ENCODE measurements at places on chromosomes 3 and 15.

- no peak for DNase-seq
Observed at GRCh38 chr3:62990704-62991413, 115.6 kb upstream of the CADPS start.

DNA sequence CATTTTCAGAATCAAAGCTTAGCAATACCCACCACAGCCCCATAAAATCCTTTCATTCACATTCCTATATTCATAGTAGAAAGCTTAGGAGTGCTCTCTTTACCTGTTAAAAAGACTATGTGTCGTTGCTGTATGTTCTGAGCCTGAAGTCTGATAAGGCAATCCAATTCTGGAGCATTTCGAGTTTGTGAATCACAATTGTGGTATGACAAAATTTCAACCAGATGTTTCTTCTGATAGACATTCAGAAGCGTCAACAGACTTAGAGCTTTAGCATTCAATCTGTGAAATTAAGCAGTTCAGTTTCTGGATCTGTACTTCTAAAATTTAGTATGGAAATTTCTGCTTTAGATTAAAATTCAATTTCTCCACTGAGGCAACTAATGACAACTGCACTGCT, 58.3 kb downstream of the TASOR start:
- DNase-seq, result peak; percentile 65

DNA sequence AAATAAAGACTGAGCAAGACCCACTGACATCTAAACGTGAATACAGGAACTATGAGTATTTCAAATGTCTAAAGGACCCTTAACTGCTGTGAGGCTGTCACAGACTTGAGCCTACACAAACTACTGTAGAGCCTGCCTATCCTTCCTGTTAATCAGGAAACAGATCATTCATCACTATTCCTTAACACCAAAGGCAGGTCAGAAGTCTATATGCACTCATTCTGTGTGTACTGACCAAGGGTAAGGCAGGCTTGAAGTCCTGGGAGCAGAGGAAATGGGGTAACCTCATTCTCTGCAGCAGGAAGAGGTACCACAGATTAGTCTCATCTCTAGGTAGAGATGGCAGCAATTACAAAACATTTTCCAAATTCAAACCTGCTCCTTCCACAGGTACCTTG, 30.7 kb downstream of the NPTN start:
- DNase-seq, result peak; percentile 22

DNA sequence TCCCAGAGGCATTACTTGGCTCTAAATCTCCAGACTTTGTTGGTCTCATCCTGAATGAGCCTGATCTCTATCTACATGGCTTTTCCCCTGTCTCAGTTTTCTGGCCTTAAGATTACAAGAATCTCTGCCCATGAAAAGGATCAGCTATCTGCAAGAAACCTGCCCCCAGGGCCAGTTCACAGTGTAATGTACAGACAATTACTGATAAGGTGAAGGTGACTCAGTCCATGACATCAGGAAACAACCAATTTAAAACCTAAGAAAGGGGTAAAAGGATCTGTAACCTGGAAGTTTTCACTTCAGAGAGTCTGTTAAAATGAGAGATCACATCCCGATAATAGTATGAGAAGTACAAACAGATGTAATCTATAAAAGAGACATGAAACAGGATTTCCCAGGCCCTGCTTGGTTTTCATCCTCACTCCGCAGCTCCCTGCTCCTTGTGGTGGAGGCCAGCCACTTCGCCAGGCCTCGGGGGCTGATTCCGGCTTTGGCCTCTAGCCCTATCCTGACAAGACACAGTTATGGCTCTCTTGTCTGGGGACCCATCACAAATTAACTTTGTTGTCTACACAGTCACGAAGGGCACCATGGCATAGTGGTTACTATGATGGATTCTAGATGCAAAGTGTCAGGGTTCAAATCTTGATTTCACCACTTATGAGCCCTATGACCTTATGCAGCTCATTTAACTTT, 136.9 kb downstream of the THSD4 start:
- DNase-seq, result peak; percentile 80

DNA sequence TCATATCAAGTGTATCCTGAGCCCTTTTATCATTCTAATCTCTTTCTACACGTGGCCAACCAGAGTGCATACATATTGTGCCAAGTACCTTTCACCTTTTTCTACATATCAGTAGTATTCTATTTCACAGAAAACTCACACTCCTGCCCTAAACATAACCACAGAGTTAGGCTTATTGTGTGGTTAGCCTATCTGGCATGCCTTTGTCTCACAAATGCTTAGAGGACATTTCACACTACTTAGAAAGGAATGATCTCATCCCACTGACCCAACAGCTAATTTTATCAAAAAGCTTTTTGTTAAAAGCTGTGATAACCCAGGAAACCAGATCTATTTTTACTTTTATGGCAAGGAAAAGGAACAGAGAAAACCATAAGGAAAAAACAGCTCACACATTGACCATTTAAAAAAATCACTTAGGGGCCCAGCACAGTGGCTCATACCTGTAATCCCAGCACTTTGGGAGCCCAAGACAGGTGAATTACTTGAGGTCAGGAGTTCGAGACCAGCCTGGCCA, 17.8 kb upstream of the MAP4 start:
- peak; percentile 89 for DNase-seq

- peak; percentile 21 for DNase-seq
Observed at GRCh38 chr3:34842706-34843480, 796.4 kb upstream of the ARPP21 start.

GRCh38 chr3:125003369-125003853, 52.4 kb downstream of the HEG1 start:
- DNase-seq, result peak; percentile 49

GRCh38 chr15:25905140-25905539, 42.0 kb upstream of the ATP10A start:
- DNase-seq, result peak; percentile 94

DNA sequence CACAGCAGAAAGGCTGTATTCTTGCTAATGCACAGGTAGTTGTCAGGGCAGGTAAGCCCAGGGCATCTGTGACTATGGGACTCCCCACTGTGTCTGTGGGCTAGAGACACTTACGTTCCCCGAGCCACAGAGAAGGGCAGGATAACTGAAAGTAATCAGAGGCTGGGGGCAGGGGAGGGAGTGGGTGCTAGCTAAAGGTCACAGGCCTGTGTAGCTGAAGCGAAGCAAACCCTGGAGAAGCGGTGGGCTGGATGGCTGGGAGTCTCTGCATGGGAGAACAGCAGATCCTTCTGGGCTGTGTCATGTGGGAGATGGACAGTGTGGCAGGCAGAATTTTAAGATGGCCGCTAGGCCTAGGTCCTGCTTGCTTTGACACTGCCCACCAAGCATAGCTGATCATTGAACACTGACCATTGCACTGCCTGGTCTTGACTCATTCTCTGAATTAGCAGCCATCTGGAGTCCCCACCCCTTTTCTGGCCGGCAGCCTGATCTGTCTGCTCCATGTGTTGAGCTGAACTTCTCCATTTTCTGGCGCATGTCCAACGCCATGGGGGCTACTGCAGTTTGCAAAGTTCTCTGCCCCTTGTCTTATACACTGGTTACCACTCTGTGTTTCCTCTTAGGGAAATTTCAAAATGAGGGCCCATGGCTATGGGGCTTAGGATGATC, 110.0 kb downstream of the DGKG start:
- no peak for DNase-seq

- DNase-seq, result peak; percentile 77
Observed at GRCh38 chr3:160703974-160704373, 27.0 kb downstream of the ARL14 start.

GRCh38 chr3:107899990-107900651, 190.7 kb downstream of the CD47 start:
- peak; percentile 53 for DNase-seq

GRCh38 chr3:119911748-119912147, 129.8 kb downstream of the NR1I2 start:
- no peak for DNase-seq

- DNase-seq, result peak; percentile 84
Observed at GRCh38 chr15:98025237-98025636, 64.7 kb downstream of the ARRDC4 start.

- peak; percentile 59 for DNase-seq
Observed at GRCh38 chr3:149555927-149556326, 81.4 kb downstream of the TM4SF4 start.

- DNase-seq, result no peak
Observed at GRCh38 chr15:63349156-63349555, 32.5 kb downstream of the CA12 start.

DNA sequence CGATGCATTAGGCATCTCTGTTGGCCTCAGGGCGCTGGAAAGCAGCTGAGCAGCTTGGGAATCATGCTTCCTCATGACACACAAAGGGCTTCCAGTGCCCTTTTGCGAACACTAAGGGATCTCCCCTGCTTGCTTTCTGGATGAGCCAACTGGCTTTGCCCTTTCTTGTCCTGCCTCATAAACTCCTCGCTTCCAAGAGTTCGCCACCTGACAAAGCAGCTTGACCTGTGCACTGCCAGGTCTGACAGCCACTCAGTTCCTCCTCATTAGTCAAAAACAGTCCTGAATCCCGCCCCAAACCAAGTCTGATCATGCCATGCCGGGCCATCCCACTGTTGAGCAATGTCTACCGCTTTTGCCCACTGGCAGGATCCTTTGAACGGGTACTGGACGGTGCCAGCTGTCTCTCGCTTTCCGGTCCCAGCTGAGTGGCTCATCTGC, 265.4 kb upstream of the LYSMD4 start:
- no peak for DNase-seq

- DNase-seq, result peak; percentile 35
Observed at GRCh38 chr3:80677796-80678195, 910.0 kb upstream of the ROBO1 start.

DNA sequence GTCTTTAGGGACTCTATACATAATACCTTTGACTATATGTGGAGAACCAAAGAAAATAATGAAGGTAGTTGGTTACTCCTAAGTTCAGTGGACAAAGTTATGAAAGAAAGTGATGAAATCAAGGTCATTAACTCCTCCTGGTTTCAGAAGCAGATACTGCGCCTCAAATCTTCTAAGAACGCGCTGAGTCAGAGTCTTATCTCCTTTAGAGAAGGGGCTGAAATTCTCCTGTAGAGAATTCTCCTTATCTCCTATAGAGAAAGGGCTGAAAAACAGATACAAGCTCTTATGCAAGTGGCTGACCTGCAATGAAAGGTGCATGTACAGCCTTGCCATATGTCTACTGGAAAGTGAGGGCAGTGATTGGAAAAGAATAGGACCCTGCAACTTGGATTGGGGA, 824.2 kb downstream of the NSUN3 start:
- DNase-seq, result no peak

- no peak for DNase-seq
Observed at GRCh38 chr15:60222404-60222803, 175.4 kb downstream of the ANXA2 start.

DNA sequence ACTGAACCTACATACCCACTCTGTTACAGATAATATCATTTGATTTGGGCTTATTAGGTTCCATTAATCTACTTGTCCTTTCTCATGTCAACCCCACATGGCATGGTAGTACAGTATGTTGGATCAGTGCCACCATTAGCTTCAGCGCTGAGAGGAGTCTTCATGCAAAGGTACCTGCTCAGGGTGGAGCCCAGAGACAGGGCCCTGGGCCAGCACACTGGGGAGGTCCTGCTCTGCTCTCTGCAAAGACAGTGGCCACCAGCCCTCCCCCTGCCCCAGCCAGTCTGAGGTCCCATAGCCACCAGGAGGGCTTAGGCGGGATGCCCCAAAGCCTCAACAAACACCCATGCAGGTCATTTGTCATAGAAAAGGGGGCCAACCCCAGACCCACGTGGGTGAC, 71.0 kb downstream of the ATP10A start:
- DNase-seq, result no peak

- DNase-seq, result no peak
Observed at GRCh38 chr3:138445236-138445635, 10.8 kb downstream of the ESYT3 start.

DNA sequence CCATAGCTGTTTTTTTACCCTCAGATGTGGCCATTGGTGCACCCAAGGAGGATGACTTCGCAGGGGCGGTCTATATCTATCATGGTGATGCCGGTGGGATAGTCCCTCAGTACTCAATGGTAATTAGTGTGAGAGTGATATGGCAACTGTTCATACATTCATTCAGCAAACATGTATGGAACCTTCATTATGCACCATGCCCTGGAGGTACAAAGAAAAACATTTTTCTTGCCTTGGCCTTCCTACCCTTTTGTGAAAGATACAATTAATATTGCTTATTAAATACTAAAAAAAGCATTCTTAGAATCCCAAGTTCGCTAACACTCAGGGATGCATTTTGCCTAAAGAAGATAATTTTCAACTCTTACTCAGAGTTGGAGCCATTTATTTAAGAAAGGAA, 342.4 kb upstream of the CTDSPL start:
- no peak for DNase-seq

DNA sequence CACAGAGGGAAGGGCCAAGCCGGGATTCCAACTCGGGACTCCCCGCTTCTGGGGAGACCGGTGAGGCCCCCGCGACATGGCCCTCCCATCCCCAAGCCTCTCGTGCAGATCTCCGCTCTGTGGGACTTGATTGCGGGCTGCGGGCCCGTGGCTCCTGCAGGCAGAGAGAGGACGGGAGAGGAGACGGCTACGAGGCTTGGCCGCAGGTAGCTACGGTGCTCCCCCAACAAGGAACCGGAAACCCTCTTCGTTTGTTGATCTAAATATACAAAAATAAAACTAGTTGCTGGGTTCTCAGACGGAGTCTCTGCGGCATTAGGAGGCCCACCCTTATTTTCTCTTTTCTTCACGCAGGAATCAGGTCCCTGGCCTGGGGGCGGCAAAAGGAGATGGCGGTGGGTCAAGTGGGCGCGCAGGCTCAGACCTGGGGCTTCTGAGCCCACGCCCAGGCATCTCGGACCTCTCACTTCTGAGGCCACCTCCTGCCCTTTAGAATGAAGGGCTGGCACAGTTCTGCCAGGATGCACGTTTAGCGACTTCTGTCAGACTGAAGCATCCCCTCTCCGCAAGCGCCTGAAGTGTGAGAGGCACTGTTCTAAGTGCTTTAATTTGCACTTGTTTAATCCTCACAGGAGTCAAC, 10.9 kb downstream of the GNB5 start:
- no peak for DNase-seq

DNA sequence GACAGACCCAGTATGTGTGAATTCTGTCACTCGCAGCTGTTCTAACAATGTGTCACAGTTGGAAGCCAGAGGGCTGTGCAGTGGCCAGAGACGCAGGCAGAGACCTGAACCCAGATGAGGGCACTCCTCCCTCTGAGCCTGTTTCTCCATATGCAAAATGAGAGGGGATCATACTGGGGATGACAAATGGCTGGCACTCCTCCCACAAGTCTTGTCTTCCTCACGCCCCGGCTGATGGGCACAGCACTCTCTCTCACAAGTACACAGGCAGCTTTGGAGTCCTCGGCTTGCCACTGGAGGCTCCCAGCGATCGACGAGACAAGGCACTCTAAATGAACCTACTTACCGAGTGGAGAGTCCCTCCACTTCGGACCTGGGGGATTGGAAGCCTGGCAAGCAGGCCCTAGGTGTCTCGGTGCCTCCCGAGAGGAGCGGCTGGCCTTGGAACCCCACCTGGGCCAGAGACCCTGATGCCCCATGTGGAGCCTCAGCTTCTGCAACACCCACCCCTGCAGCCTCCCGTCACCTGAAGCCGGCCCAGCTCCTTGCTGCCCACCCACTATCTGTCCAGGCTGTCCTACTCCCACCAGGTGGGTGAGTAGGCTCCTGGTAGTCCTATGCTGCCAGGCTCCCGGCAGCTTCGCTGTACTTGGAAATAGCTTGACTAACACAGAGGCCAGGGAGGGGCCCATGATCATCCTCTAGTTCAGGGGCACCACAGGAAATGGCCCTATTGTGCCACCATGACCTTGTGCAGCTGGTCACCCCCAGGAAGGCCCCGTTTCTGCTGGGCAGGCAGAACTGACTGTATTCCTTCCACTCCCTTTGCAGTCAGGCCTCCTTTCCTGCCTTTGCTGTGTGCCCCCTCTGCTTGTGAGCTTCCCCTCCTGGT, 65.0 kb upstream of the IQSEC1 start:
- no peak for DNase-seq
